ENCODE measurements at places on chromosomes 16 and 17. TPM values are rescaled to one million over a fixed set of nuclear protein-coding genes. Genes with fewer than 3 reads are reported as not detected.

Gene RAD51C
- 36.1 TPM for polyA plus RNA-seq

Gene SENP3
- 19.0 TPM for polyA plus RNA-seq

Gene OR1A1
- polyA plus RNA-seq, result not detected

Gene AP1G1
- polyA plus RNA-seq, result 13.7 TPM

Gene GSDMA
- 0.19 TPM for polyA plus RNA-seq

Gene PKMYT1
- 1.4 TPM for polyA plus RNA-seq

Measured in IgD-negative memory B cell (primary cell).